ENCODE measurements at places on chromosomes 2 and 18.

- no peak for DNase-seq
Measured at GRCh38 chr2:134228493-134228903, 25.4 kb upstream of the MGAT5 start.

- no peak for DNase-seq
Measured at GRCh38 chr2:56099963-56100362, 83.8 kb upstream of the CCDC85A start.

- DNase-seq: peak; percentile 17
Measured at GRCh38 chr2:65626831-65627230, 194.4 kb upstream of the SPRED2 start.

DNA sequence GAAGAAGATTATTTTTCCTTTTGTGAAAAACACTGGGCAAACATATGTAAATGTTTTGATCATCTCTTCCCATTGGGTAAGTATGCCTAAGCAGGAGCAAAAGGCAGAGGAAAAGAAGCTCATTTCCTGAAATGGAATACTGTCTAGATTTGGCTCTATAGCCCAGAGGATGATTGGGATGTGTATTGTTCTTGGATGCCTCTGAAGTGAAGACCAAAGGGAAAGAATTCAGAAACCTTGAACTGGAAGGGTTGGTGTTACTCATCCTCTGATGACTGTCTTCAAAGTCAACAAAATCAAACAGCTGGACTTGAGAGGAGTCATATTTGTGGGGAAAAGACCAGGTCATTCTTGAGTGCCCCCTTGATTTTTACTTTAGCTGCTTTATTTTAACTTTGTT is 112.6 kb upstream of the NT5C1B start:
- DNase-seq: peak; percentile 51

DNA sequence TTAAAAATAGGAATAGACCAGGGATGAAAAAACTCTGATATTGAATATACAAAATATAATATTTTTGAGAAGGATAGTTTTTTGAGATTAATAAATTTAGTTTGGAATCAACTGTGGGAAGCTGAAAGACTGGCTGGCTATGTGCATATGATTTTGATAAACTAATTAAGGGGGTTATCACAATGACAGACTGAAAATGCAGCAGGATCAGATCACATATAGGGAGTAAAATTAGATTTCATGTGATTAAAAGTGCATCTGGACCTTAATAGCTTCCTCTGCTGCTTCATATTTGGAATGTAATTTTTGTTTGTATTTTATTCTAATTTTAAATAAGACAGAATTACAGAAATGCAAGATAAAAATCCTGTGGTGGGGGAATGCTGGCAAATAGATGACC is 111.7 kb downstream of the CCDC102B start:
- no peak for DNase-seq

- DNase-seq: no peak
Measured at GRCh38 chr2:239951825-239952224, 73.3 kb downstream of the NDUFA10 start.
